Activated naive CD8-positive, alpha-beta T cell treated with anti-CD3 and anti-CD28 coated beads, Interleukin-2, amount 50 U/mL, for 24 hours (primary cell): ENCODE measurements at places on chromosomes 11 and 22.
A peak's percentile ranks its signal among the peaks of the same experiment; 100 is the strongest.

DNA sequence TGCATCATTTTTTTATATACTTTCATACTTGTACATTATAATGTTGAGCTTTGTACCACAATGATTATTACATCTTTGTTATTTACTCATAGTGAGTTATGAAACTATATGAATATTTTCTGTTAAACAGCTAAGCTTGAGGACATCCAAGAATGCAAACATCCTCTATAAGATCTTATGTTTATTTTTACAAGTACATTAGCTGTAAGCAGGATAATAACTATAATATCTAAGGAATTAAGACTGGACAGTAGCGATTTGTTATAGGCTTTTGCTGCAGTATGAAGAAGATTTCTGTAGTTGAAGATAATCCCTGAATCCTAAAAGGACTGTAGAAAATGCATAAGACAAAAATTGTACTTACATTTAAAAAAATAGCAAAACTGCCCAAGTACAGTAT is 176.0 kb downstream of the METTL15 start:
- no peak for DNase-seq

- no peak for DNase-seq
Observed at GRCh38 chr11:110912437-110912836, 200.2 kb upstream of the ARHGAP20 start.

- no peak for DNase-seq
Observed at GRCh38 chr11:74572349-74572748, 20.0 kb upstream of the POLD3 start.

DNA sequence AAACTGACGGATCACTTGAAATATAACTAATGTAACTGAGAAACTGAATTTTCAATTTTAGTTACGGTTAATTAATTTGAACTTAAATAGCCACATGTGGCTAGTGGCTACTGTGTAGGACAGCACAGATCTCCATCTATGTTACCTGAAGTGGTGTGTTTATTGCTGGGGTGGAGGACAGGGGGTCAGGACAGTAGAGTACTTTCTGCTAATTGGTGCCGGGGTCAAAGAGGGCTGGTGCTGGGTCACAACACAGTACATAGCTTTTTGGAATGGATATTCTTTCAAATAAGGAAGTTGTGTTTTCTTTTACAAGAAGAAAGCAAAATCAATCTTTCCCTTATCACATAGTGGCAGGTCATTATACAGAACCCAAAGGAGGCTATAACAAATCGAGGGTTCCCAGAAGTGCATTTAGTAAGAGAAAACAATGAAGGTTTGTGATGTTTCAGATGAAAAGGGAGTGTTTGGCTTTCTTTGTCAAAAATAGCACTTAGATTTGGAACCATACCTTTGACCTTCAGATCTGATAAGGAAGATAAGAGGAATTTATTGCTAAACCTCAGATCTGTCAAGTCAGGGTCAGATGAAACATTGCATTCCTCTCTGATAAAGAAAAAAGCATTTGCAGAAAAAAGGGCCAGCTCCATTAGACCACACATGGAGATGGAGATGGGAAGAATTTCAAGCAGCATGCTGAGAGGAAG is 384.5 kb downstream of the AASDHPPT start:
- DNase-seq: no peak

DNA sequence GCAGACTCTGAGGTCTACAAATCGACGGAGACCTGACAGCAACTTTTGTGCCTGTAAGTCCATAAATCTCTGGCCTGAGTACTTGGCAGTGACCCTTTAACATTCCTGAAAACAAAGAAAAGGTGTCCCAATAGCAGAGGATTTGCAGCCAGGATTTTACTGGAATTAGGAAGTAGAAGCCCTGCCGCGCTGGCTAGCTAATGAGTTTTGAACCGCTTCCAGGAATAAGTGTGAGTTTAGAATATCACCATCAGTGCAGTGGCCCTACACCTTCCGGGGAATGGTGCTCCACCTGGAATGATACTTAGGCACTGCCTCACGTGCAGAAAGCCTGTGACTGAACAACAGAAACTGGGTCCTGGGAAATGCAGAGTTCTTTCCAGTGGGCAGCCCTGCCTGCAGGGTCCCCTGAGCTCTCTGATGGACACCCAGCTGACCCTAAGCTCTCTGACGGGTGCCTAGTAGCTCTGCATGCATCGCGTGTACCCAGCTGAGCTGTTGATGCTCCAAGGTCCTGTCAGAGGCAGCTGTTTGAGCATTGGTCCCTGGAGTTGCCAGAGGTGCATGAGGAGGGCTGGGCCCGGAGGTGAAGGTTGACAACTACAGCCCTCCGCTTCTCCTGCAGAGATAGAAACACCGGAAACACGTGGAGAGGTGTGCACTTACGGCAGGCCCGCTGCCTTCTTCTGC is 380.9 kb downstream of the TBC1D22A start:
- DNase-seq: no peak

- no peak for DNase-seq
Observed at GRCh38 chr11:44532809-44533208, 32.7 kb upstream of the CD82 start.

- no peak for DNase-seq
Observed at GRCh38 chr11:33835143-33835878, 56.6 kb downstream of the LMO2 start.

DNA sequence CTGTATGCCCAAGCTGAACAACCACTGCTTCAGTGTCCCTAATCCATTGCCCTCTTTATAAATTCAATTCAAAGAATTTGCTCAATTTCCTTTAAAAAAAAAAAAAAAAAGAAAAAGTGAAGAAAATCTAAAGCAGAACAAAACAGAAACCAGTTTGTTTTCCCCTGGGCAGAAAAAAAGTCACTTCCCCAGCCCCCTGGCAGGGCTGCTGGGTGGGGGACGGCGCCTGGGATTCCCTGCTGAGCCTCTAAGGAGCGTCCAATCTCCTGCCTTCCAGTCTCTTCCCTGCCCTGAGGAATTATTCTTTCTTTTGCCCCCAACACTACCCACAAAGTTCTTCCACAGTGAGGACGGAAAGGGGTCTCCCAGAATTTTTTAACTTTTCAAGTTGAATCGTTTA is 23.9 kb downstream of the DKK3 start:
- DNase-seq: no peak

GRCh38 chr22:39526736-39527171 is 5.8 kb downstream of the RPS19BP1 start:
- peak; percentile 39 for DNase-seq

GRCh38 chr22:22738959-22739585 is 94.7 kb downstream of the GGTLC2 start:
- DNase-seq: no peak

DNA sequence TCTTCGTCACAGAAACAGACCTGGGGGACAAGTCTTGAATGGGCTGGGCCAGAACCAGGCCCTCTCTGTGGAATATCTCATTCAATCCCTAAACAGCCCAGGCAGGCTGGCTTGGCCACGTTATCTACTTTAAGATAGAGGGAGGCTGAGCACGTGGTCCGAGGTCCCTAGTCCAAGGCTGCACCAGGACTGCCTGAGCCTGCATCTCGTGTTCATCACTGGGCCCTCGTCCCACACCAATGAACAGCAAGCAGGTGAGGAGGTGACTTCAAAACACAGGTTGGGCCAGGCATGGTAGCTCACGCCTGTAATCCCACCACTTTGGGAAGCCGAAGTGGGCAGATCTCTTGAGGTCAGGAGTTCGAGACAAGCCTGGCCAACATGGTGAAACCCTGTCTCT is 20.3 kb upstream of the FGF3 start:
- no peak for DNase-seq

DNA sequence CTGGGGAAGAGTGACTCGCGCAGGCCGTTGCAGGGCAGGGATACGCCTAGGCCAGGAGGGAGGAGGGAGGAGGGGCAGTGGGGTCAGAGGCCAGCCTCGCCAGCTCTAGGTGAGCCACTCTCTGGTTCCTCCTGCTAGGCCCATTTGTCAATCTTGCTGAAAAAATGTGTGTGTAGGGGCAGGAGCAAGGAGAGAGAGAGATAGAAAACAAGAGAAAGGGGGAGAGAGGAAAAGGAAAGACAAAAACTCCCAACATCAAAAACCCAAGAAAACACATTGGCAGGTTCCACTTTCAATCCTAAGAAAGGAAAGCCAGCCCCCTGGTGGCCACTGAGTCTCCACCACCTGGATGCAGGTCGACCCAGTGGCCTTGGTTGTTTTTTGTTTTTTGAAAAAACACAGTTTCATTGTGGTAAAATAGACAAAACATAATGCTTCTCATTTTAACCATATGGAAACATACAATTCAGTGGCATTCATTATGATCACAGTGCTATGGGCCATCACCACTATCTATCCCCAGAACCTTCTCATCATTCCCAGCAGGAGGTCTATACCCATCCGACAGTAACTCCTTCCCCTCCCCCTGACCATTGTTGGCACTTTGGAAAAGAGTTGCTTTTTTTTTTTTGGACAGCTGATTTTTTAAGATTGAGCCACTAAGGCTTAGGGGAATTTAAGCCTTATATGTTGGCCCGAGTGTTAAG is 10.9 kb downstream of the OMP start:
- peak; percentile 29 for DNase-seq

DNA sequence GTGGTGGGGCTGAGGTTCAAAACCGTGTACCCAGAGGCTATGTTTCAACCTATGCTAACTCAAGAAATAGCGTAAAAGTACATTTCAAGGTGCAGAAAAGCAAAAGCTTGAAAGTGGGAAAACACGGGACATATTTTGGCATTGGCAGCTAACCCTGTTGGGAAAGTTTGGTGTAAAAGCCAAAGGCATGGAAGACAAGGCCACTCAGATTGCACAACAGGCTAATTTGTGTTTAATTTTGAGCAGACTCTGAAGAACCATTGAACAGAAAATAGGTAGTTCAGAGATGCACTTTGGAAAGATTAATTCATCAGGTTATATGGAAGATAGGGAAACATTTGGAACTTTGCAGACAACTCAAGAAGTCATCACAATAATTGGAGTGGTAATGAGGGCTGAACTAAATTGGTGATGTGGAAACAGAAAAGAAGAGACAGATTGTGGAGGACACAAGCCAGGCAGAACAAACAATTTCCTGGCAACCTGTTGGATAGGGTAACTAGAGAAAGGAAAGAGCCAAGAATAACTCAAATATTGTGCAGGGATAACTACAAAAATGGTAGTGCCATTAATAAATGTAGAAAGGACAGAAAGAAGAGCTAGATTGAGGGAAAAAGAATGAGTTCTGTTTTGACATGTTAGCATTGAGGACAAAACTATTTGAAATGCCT is 140.5 kb upstream of the PGR start:
- no peak for DNase-seq

DNA sequence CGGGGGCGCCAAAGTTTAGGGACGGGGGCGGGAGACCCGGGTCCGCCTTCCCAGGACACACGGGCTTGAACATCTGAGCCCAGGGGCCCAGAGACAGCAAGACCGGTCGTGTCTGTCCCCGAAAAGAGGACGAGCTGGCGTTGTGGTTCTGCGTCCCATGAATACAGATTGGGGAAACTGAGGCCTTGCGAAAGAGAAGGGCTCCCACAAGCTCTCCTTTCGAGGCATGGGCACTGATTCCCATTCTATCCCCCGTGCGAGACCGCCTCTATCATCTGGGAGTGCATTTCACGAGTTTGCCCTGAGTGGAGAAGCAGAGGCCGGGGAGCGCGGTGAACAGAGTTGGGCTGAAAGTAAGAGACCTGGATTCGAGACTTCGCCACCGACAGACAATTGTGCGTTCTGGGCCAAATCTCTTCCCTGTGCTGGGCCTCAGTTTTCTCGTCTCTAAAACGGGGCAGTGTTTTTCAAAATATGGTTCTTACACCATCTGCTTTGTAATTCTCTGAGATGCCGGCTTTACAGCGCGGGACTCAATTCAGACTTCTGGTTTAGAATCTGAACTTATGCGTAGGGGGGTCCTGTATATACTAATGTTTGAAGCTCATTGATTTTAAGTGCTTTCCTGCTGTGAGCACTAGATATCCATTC is 471 bp downstream of the RNF185 start:
- DNase-seq: peak; percentile 15

DNA sequence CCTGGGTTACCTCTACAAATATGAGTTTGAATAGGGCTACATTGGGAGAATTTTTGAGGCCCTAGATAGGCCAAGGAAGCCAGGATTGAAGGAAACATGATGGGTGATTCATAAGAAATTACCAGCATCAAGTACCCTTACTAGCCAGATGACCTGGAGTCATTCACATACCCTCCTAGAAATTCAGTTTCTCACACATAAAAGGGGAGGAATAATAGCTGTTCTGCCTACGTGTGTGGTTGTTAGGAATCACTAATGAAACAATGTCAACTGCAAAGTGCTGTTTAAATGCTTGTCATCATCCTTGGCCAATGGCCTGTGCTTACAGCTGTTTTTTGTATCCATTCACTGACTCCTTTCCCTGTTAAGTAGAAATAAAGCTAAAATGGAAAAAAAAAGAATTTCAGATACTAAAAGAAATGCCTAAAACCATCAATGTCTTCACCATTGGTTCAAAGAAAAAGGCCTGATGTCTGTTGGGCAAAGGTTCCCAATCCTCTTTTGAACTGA is 114.4 kb downstream of the NCAM1 start:
- DNase-seq: no peak

DNA sequence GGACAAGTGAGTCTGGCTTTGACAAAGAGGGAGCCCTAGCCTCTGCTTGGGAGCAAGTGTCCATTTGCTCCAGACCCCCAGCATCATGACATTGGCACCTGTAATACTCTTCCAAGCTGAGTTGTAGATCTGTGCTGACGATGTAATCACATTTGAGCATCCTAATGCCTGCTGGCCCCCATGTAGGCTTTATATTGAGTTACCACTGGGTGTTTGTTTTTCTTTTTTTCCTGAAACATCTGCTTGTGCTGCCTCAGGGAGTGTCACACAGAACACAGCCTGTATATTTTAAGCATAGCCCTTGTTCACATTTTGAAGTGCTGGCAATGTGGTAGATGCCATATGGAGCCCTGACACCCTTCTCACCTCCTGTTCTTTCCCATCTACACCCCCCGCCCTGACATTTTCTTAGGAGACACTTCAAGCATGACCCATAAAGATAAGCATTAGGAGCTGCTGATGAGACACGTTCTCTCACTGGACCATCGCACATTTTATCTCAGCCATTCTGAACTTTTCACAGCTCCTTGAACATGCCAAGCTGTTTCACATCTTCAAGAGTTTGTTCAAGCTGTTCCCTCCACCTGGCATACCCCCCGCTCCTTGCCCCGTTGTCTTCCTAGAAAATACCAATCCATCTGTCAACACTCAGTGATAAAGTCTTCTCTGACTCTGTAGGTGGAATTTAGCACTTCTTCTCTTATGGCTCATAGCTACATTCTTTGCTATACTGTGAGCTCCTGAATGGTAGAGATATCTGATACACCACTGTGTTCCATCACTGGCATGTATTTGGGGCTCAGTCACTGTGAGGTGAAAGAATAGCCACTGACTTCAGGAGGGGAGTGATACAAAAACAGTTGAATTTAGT is 128.7 kb downstream of the TRIM44 start:
- no peak for DNase-seq
